Hematopoietic multipotent progenitor cell treated with erythropoietin and hydrocortisone succinate and interleukin-3 and kit ligand, for 15 days (in vitro differentiated cells): ENCODE measurements at places on chromosomes 3 and 15.

GRCh38 chr3:126344380-126345041 lies 12.7 kb downstream of the KLF15 start:
- DNase-seq, result no peak

DNA sequence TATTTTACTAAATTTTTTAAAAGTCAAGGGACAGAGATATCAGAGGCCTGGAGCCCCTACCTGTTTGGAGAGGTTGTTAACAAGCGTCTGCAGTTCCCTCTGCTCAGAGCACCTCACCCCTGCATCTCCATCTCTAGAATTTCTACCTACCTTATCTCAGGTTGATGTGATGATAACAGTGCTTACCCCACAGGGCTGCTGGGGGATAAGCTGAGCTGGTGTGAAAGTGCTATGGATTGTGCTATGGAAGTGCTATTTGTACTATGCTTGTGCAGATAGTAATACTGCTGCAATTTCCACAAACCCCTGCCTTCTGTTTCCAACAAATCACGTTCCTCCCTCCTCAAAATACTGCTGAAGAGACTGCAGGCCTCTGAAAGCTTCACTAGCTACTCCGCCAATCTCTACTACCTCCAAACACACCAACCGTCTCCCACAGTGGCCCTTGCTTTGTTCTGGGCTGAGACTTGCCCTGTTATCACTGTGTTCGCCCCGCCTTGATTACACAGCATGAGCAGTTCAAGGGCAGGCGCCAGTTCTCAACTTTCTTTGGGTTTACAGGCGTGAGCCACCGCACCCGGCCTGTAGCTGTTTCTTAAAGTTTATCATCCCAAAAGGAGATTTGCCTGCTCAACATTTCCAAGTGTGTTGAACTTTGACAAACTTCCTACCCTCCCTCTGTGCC lies 28.4 kb upstream of the PARL start:
- no peak for DNase-seq

DNA sequence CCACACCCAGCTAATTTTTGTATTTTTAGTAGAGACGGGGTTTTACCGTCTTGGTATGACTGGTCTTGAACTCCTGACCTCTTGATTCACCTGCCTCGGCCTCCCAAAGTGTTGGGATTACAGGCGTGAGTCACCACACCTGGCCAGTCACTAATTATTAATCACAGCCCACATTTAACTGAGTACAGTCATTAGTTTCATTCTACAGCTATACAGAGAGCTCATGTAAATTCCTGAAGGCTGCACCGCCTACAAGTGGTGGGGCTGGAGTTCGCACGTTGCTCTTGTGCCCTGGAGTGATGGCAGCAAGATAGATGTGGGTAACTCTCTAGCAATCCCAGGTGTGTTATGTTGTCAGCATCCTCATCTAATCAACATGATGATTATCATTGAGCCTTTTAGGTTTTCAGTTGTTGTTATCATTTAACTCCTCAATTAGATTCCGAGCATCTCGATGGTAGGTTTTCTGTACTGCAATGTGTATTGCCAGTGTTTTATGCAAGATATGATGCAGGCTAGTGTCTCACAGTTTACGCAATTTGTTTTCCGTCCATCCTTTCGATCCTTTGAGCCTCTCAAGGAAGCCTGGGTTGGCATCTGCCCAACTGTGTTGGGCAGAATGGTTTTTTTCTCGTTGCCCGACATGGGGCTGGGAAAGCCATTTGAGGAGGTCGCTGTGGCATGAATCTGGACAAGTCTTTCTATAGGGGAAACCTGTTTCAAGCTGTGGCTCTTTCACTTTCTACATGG lies 216.3 kb downstream of the LPP start:
- no peak for DNase-seq

DNA sequence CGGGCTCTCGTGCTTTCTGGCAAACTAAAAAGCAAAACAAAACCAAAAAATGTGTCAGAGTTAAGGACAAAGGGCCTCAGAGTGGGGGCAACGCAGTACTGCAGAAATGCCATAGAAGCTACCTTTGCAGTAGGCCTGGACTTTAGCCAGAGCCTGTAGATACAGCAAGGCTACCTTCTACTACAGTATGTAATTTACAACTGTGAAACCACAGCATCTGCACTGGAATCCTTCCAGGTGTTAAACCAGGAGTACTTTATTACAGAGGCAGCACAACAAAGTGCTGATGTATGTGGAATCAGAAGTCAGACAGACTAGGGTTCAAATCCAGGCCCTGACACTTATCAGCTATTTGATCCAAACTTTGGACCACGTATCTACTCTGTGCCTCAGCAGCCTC lies 34.9 kb downstream of the RUBCN start:
- no peak for DNase-seq

DNA sequence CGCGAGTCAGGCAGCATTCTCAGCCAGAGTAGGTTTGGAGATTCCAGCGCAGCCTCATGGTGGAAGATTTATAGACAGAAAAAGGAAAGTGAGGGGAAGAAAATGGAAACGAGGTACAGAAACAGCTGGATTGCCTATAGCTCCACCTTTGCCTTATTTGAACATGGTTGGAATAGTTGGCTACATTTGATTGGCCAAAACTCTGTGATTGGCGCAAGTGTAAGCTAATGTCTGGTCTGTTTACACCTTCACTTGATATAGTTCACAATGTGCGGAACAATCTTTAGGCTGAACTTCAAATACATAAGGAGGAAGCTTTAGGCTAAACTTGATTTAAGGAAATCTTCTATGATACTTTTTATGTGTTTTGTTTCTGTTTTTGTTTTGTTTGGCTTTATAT lies 1191.9 kb downstream of the NSUN3 start:
- no peak for DNase-seq

- DNase-seq, result no peak
These were observed 3.1 kb downstream of the CCDC51 start for GRCh38 chr3:48436855-48437254.

DNA sequence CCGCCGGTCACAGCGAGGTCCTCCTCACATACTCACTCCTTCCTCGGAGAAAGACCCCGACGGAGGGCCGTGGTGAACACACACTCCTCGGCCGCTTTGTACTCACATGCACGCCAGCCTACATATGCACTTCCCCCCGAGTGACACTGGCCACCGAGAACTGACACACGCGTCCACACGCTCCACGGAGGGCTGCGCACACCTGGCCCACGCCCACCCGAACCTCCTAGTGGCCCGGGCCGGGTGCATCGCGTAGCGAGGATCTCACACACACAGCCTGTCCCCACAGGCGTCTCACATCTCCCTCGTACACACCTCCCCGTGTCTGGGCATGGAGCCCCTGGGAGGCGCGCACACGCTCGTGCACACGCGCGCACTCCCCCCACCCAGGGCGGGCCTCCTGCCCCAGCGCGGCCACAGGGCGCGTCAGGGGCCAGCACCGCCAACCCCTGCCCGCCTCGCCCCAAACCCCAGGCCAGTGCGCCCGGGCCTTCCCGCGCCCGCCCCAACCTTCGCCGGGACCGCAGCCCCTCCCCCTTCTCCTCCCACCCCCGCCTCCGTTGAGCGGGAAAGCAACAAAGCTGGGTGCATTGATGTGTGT lies 411 bp upstream of the C3orf70 start:
- DNase-seq, result no peak

DNA sequence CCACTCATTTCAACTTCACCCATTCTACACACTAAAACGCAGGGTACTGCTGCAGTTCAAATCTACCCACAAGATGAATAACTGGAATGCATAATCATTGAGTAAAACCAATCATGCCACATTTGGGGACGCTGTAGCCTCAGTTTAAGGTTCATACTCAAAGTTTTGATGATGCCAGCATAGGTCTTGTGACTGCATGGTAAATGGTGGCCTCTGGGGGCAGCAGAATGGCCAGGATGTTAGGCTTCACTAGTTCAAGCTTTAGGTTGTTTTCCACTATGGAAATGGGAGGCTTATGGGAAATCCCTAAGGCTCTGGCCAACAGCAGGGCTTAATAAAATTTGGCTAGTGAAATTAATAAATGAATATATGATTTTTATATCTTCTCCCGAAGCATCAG lies 104.3 kb upstream of the TSC22D2 start:
- no peak for DNase-seq

GRCh38 chr15:80436511-80437307 lies 32.5 kb downstream of the ARNT2 start:
- no peak for DNase-seq

- DNase-seq, result no peak
These were observed 2.9 kb downstream of the COMMD4 start for GRCh38 chr15:75338661-75339240.

DNA sequence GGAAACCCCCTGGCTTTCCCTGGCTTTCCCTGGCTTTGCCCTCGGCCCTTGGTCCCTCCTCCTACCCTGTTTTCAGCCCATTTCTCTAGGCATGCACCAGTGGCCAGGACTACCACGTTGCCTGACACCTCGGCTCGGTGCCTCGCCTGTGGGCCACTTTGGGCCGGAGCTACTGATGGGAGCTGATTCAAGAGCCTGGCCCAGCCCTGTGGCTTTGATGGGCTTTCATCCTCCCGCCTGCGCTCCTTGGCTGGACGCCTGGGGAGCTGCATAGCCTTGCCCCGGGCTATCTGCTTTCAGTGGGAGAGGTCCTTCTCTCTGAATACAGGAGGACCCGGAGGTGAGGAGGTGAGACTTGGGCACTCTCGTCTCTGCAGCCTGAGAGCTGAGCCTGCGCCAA lies 192.7 kb upstream of the HES1 start:
- DNase-seq, result no peak

- no peak for DNase-seq
These were observed 242.0 kb downstream of the SV2B start for GRCh38 chr15:91342097-91342496.

- DNase-seq, result no peak
These were observed 124.1 kb downstream of the MFSD1 start for GRCh38 chr3:158925828-158926494.

- DNase-seq, result no peak
These were observed 116.7 kb downstream of the ERC2 start for GRCh38 chr3:56351537-56351936.

DNA sequence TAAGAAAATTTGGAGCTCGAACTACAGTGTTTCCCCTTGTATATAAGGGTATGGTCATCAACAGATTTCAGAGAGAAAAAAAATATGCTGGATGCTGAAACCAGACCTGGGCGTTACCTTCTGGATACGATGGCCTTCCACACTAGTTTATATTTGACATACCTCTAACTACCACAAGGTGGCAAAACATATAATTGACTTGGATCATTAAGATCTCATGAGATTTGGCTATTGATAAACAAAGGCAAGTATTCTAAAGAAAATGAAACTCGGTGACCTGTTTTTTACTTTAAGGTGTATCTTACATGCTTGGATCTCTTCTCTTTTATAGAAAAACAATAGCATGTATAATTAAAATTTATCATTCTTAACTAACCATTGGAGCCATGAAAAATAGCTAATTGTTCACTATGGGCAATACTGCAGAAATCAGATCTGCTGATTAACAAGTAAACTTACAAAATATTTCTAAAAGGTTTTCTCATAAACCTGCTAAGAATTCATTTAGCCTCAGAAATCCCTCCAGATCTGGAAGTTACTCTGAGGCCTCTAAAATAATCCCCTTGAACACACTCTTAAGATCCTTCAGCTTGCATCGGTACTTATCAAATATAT lies 300.6 kb upstream of the KCNH8 start:
- no peak for DNase-seq

GRCh38 chr15:78450285-78450858 lies 12.4 kb downstream of the IREB2 start:
- no peak for DNase-seq

DNA sequence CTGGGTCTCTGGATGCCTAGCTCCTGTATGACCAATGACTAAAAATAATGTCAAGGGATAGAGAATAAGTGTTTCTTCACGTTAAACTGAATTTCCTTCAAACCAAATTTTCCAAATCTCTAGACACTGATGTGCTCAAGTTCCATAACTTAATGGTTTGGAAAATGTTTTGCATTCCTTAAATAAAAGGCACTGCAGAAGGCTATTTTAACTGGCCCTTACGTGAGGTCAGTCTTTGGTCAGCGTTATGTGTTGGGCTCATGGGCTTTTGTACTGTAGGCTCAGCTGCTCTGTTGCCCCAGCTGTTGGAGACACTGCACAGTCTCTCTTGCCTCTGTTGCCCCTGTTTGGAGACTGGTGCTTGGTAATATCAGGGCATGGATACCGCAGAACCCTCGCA lies 188.5 kb downstream of the TPRG1 start:
- DNase-seq, result no peak

- DNase-seq, result no peak
These were observed 31.6 kb downstream of the CBLB start for GRCh38 chr3:105837143-105837740.

- no peak for DNase-seq
These were observed 76.4 kb downstream of the CHSY1 start for GRCh38 chr15:101175401-101175800.

DNA sequence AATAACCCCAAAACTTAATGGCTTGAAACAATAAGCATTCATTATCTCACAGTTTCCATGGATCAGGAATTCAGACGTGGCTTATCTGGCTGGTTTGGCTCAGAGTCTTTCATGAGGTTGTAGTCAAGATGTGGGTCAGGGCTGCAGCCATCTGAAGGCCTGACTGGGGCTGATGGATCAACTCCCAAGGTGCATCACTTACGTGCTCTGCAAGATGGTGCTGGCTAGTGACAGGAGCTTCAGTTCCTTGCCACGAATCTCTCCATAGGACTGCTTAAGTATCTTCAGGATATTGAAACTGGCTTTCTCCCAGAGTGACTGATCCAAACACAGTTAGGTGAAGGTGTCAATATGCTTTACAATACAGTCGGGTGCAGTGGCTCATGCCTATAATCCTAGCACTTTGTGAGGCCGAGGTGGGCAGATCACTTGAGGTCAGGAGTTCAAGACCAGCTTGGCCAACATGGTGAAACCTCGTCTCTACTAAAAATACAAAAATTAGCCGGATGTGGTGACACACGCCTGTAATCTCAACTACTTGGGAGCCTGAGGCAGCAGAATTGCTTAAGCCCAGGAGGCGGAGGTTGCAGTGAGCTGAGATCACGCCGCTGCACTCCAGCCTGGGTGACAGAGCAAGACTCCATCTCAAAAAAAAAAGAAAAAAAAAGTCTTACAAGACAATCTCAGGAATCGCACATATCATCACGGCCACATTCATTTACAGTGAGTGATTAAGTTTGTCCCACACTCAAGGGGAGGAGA lies 28.5 kb upstream of the PTPRG start:
- DNase-seq, result no peak

- no peak for DNase-seq
These were observed 182.6 kb downstream of the ZPLD1 start for GRCh38 chr3:102617381-102617780.

DNA sequence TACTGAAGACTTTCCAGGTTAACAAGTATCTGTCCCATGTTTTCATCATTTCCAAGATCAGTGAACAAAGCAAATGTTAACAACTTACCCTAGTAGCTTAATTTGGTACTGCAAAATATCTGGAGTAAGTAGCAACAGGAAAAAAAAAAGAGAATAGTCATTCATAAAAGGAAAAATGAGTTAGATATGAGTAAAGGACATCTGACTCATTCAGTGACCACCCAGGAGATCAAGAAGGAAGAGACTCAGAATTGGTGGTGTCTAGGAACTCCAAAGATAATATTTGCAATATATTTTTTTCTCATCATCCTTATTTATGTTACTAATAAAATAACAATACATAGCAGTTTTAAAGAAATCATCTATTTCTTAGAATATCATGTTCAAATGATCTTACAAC lies 253.8 kb upstream of the COL8A1 start:
- DNase-seq, result no peak

- DNase-seq, result peak; percentile 19
These were observed 8.6 kb downstream of the ZNF445 start for GRCh38 chr3:44468572-44469520.
